ENCODE measurements at places on chromosomes 2 and 18.

DNA sequence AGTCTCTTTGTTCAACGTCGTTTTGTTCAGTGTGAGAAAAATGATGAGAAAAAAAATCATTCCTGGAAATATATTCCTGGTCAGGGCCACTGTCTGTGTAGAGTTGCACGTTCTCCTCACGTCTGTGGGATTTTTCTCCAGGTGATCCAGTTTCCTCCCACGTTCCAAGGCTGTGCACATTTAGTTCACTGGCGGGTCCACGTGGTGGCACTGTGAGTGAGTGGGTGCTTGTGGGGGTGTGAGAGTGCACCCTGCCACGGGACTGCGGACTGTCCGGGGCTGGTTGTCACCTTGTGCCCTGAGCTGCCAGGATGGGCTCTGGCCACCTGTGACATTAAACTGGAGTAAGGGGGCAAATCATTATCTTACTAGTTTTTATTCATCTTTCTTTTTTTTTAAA lies 30.3 kb upstream of the ACYP2 start:
- no peak for DNase-seq
- H3K36me3 ChIP-seq: no peaks in the 10 kb centered on the region
- no peak overlapping the region for H3K27ac ChIP-seq
- no peaks in the 10 kb centered on the region for H3K27me3 ChIP-seq

DNA sequence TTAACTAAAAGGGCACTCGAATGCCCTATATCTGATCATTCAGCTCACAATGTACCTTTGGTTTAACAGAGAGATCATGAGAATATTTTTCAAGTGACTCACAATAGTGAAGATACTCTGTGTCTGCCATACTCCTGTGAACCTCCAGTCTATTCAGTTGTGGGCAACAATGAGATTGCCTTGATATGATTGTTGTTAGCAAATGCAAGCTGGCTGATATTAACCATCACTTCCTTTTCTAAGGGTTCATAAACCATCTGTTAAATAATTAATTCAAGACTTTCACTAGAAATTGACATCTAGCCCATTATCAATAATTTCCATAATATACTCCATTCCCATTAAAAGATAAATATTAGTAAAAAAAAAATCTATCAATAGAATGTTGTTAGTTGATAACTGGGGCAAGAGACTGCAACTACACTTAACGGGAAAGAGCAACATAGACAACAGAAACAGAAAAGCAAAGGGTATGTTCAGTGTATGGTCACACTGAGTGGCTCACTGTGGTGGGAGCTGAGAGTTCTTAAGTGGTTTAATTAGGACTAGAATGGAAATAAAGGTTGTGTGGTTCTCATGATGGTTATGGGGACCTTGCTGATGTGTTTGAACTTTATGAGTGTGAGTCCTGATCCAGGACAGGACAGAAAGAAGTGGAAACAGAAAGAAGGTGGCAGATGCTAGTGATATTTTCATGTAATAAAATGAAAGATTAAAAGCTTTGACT lies 11.9 kb downstream of the IL18RAP start:
- DNase-seq: no peak
- no peak overlapping the region for H3K4me3 ChIP-seq
- peaks cover 3% of the 10 kb centered on the region for H3K27me3 ChIP-seq
- no peak overlapping the region for H3K27ac ChIP-seq

DNA sequence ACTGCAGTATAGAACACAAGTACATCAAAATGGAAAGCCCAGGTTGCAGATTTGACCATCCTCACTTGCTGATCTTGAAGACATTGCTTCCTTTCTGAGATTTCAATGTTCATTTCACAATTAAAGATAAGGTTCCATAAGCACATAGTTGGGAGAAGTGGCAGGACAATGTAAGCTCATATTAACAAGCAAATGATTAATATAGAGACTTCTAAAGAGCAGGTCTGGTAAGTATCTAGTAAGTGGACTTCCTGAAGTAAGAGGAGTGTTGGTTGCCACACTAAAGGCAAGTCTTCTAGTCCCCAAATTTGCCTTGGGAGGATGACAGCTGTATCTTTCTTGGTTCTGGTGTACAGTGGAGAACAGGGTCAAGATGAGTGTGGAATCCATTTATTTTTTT lies 1.4 kb upstream of the PTPRM start:
- H3K36me3 ChIP-seq: peaks cover 10% of the 10 kb centered on the region
- H3K27me3 ChIP-seq: peaks cover 3% of the 10 kb centered on the region
- DNase-seq: no peak
- H3K4me1 ChIP-seq: peaks cover 42% of the 10 kb centered on the region
- peak overlapping the region; percentile 92 for H3K4me3 ChIP-seq

GRCh38 chr2:121372721-121373353 lies 87.8 kb upstream of the TFCP2L1 start:
- peaks cover 68% of the 10 kb centered on the region for H3K36me3 ChIP-seq
- no peak overlapping the region for H3K4me3 ChIP-seq
- H3K27me3 ChIP-seq: no peaks in the 10 kb centered on the region

GRCh38 chr18:44915661-44916060 lies 235.0 kb downstream of the SETBP1 start:
- DNase-seq: no peak
- H3K27ac ChIP-seq: no peak overlapping the region
- no peaks in the 10 kb centered on the region for H3K36me3 ChIP-seq
- no peak overlapping the region for H3K4me3 ChIP-seq

- H3K4me3 ChIP-seq: peak overlapping the region; percentile 98
- peak; percentile 12 for DNase-seq
- H3K36me3 ChIP-seq: peaks cover 5% of the 10 kb centered on the region
- H3K4me1 ChIP-seq: peaks cover 46% of the 10 kb centered on the region
- peaks cover 3% of the 10 kb centered on the region for H3K27me3 ChIP-seq
Measured at GRCh38 chr2:108534584-108535356, 500 bp downstream of the LIMS1 start.

GRCh38 chr2:160408173-160408958 lies 85.2 kb downstream of the RBMS1 start:
- peaks cover 78% of the 10 kb centered on the region for H3K4me1 ChIP-seq
- DNase-seq: peak; percentile 20
- peaks cover 3% of the 10 kb centered on the region for H3K27me3 ChIP-seq
- H3K27ac ChIP-seq: peak overlapping the region; percentile 95
- peaks cover 34% of the 10 kb centered on the region for H3K36me3 ChIP-seq

GRCh38 chr2:160399880-160400279 lies 93.7 kb downstream of the RBMS1 start:
- H3K4me1 ChIP-seq: peaks cover 57% of the 10 kb centered on the region
- H3K4me3 ChIP-seq: no peak overlapping the region

DNA sequence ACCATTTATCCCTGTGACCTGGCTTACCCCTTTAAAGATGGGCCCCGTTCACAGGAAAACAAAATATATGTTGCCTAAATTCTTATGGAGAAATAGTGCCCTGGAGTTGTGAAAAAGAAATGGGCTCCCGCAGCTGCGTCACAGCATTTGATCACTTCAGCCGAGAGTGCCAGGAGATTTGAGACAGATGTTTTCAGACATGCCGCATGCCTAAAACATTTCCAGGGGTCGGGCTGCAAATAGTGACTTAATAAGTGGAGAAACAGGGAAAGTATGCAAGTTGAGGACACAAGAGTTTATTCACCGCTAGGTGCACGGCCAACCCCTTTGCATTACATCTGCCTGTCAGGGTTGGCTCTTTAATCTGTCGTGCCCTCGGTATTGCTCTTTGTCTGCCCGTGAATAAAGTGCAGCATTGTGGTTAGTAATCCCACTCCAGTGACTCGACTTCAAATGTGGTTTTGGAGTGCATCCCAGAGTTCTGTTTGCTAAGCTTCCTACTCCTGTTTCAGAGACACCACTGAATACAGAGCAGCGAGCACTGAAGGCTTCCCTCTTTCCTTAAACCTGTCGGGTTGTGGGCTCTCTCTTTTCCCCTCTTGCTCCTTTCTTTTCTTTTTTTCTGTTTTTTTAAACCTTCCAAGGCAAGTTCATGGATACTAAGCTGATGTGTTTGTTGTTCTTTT lies 187.5 kb downstream of the LTBP1 start:
- peak; percentile 98 for DNase-seq
- peaks cover 70% of the 10 kb centered on the region for H3K4me1 ChIP-seq
- H3K27ac ChIP-seq: peak overlapping the region; percentile 91
- peaks cover 25% of the 10 kb centered on the region for H3K36me3 ChIP-seq
- peak overlapping the region; percentile 95 for H3K4me3 ChIP-seq
- H3K27me3 ChIP-seq: no peaks in the 10 kb centered on the region

DNA sequence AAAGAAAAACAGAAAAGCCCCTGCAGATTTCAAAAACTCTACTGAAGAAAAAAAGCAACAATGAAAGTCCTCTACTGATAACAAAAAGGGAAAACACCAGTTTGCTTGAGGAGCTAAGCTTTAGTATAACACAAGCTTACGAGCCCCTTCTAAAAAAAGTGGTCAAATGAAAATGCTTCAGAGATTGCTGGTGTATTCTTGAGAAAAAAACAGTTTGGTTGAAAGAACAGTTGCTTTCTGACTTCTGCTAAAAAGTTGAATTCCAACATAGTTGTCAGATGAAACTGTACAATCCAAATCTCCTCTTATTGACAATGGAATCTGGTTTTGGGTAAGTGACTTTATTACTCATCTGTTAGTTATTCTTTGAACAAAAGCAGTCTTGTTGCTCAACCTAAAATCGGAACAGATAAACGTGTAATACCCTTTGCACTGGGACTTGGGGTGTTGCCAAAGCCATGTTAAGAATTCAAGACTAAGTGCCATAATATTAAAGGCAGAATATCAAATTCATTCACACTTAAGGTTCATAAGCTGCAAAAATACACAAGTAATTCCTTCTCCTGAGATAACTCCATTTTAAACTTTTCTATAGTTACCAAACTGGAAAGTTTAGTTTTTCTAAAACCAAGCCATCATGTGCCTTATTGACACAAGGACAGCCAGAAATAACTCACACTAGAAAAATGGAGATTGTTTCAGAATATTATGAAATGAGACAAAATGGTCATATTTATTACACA lies 45.3 kb upstream of the SPAG16 start:
- peak overlapping the region; percentile 85 for H3K4me3 ChIP-seq
- no peaks in the 10 kb centered on the region for H3K27me3 ChIP-seq
- no peaks in the 10 kb centered on the region for H3K36me3 ChIP-seq
- peaks cover 72% of the 10 kb centered on the region for H3K4me1 ChIP-seq

DNA sequence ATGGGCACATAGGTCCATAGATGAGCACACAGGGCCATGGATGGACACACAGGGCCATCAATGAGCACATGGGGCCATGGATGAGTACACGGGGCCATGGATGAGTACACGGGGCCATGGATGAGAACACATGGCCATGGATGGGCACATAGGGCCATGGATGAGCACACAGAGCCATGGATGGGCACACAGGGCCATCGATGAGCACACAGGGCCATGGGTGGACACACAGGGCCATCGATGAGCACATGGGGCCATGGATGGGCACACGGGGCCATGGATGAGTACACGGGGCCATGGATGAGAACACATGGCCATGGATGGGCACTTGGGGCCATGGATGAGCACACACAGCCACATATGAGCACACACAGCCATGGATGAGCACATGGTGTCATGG lies 192.6 kb upstream of the HDAC4 start:
- H3K36me3 ChIP-seq: peaks cover 21% of the 10 kb centered on the region
- no peak for DNase-seq
- H3K4me1 ChIP-seq: no peaks in the 10 kb centered on the region
- no peak overlapping the region for H3K27ac ChIP-seq

DNA sequence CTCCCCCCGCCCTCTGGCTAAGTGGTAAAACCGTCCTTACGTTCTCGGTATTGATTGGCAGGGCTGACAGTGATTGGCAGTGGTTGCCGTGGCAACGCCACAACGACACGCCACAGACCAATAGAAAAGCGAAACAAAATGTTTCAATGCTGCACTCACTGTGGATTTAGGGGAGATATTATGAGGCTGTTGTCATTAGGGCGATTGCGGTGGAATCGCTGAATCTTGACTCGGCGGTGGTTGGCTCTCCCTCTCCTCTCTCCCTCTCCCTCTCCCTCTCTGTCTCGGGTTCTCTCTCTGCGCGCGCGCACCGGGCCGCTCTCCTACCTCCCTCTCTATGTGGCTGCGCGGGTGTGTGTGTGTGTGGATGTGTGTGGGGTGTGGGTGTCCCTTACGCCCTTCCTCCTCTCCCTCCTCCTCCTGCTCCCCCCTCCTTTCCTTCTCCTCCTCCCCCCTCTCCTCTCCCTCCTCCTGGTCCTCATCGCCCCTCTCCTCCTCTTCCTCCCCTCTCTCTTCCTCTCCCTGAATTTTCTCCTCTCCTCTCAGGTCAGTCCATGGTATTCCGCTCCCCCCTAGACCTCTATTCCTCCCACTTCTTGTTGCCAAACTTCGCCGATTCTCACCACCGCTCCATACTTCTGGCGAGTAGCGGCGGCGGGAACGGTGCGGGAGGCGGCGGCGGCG lies at the start of gene SIX3:
Gene SIX3, plus strand, starts transcription at position 152 of the 684 bp plus-strand sequence. Its CDS starts 403 bp downstream, at position 555.
- peaks cover 7% of the 10 kb centered on the region for H3K4me1 ChIP-seq
- H3K4me3 ChIP-seq: peak within 1 kb of the TSS; percentile 72
- no peak within 1 kb of the TSS for H3K27ac ChIP-seq

- H3K4me3 ChIP-seq: no peak overlapping the region
- H3K36me3 ChIP-seq: no peaks in the 10 kb centered on the region
- H3K27me3 ChIP-seq: peaks cover 7% of the 10 kb centered on the region
- H3K4me1 ChIP-seq: no peaks in the 10 kb centered on the region
- no peak overlapping the region for H3K27ac ChIP-seq
Measured at GRCh38 chr2:54285451-54285850, 29.4 kb upstream of the TSPYL6 start.

DNA sequence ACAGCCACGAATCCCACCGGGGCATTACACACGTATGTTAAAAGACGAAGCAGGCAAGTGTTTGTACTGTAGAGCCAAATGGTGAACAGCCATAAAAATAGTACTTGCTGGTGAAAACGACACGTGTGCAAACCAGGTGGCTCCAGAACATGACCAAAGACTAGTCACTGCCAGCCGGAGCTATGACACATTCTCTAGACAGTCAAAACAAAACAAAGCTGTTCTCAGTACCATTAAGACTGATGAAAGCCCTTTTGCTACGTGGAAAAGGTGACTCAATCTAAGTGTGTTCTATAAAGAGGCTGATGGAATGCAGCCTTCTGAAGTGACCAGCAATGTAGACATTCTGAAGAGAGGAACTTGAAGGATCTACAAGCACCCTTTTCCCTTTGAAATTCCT lies 367.7 kb upstream of the NETO1 start:
- peaks cover 21% of the 10 kb centered on the region for H3K4me1 ChIP-seq
- peak overlapping the region; percentile 83 for H3K27ac ChIP-seq
- H3K36me3 ChIP-seq: peaks cover 3% of the 10 kb centered on the region
- no peaks in the 10 kb centered on the region for H3K27me3 ChIP-seq
- peak; percentile 96 for DNase-seq

- no peak overlapping the region for H3K4me3 ChIP-seq
- H3K27me3 ChIP-seq: no peaks in the 10 kb centered on the region
- DNase-seq: no peak
- no peak overlapping the region for H3K27ac ChIP-seq
Measured at GRCh38 chr18:39942702-39943101, 2012.3 kb upstream of the PIK3C3 start.

DNA sequence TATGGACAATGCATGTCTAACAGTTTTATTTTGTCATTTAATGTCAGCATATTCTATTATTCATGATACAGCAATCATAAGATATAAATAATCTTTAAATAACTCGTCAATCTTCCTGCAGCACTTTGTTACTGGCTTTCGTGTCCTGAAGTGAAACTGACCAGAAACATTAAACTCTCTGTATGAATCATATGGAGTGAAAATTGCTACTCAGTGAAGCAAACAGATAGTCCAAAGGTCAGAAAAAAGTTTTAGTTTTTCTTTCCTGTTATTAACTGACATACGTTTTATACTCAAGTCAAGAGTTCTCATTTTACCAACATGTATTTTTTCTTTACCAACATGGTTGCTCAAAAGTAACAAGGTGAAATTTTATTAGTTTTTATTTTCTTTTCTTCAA lies 106.8 kb upstream of the GALNT5 start:
- no peak for DNase-seq
- peak overlapping the region; percentile 40 for H3K4me3 ChIP-seq
- peak overlapping the region; percentile 17 for H3K27ac ChIP-seq
- no peaks in the 10 kb centered on the region for H3K36me3 ChIP-seq
- H3K27me3 ChIP-seq: no peaks in the 10 kb centered on the region

Measured in HFFc6 (cell line).